Psoas muscle (tissue), 8 donors: ENCODE measurements at places on chromosomes 3 and 15.

DNA sequence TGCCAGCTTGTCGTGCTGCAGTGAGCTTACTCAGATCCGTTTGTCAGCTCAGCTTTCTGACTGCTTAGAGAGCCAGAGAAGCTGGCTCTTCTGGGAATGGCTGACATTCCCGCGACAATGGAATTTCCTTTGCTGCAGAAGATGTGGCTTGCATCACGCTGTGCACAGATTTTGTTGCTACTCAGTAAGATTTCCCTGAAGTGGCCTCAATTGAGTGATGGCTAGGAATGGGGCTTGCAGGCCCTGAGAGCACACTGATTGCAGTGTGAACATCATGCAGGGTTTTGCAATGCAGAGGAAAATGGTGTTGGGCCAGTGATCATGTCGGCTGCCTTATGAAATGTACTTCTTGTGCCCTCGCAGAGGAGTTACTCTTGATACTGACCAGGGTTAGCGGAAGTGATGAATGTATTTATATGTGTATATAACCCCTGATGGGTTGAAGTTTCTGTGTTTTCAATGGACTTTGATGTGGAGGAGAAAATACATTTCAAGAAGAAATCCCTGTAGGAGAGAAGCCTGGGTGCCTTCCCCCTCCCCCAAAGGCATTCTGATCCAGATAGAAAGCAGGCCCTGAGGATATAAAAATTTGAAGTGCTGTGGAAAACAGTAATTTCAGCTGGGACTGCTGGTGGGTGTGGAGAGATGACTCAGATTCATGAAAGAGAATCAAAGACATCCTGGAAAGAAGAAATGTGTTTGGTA, 102.5 kb upstream of the PDZRN3 start:
- DNase-seq, result peak; percentile 50

DNA sequence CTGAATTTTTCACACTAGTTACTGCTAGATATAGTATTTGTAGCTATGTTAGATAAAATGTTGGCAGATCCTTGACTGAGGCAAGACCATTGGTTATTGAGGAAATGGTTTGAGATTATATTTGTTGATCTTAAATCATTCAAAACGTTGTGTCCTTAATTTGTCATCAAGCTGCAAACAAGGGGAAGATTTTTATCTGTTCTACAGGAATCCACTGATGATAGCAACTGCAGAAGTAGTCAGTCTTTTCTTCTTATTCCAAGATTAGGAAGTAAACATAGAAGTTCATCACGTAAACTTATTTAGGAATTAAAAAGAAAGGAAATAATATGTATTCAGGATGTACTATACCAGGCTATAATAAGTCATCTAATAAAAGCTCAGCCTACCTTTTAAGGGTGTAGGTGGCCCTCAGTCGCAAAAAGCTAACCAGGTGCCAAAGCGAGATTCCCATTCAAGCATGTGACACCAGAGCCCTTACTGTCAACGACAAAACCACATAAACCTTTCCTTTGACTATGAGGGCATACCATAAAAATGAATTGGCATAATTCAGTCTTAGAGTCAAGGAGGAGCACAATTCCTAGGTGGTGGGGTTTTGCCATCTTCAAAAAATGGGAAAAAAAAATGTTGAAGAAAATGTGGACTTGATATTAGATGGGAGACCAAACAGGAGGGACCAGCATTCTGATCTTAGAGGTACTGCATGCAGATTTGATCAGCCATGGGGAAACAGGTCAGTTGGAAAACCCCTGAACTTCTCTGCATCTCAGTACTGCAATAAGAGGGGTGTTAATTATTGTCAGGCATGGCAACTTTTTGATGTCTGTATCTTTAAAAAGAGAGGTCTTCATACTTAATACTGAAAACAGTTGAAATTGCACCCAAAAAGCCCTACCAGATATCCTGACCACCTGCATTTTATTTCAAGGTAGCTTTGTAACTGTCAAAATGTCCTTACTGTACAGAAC, 212.5 kb upstream of the UBE2E1 start:
- DNase-seq, result no peak

DNA sequence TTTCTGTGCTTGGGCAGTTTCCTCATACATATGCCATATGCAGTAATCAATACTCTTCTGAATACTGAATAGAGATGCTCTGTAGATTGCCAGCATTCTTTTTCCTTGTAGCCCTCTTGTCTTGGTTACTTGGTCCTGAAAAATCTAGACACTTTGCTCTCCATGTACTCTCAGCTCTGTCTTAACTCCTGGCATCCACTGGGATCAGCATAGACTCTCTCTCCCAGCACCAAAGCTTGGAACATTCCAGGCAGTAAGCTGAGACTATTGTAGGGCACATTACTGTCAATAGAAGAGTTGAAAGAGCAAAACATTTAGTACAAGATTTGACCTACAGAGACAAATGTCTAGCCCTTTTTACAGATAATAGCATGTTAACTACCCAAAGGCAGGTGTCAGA, 1100.3 kb downstream of the TBL1XR1 start:
- no peak for DNase-seq

DNA sequence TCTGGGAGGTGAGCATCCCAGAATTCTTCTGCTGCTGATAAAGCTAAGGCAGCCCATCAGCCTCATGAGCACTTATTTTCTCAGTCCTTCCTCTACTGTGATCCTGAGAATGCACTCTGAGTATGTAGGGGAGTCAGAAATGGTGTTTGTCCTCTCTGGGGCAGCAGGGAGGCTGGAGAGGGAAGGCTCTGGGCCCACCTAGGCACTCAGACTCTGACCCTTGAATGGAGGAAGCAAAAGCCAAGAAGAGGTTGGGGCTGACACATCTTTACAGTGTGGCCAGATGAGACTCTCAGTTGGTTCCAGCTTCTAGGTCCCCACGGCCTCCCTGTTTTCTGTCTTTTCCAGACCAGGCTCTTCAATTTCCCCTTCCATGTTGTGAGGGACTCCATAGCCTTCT, 36.1 kb upstream of the BLM start:
- DNase-seq, result no peak

DNA sequence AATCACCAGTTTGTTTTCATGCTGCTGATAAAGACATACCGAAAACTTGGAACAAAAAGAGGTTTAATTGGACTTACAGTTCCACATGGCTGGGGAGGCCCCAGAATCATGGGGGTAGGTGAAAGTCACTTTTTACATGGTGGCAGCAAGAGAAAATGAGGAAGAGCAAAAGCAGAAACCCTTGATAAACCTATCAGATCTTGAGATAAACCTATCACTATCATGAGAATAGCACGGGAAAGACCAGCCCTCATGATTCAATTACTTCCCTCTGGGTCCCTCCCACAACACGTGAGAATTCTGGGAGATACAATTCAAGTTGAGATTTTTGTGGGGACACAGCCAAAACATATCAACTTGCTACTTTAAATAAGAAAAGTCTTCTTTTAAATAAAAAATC, 28.9 kb downstream of the CD200R1L start:
- no peak for DNase-seq
